ENCODE measurements at places on chromosomes 16 and 17.

DNA sequence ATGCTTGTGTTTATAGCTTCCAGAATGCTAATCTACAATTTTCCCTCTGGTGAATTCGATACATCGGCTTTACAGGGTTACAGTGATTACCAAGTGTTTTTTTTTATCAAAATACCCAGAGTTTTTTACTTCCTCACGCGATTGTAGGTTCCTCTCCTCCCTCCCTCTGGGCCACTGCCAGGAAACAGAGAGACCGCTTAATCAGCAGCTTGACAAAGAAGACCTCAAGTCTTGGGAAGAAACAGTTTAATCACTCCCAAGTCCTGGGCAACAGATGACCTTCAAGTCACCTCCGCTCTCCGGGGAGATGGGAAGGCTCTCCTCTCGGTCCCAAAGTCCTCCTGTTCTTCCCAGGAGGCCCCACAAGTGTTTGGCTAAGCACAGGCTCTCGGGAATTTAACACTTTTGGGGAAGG, 23.5 kb downstream of the SMTNL2 start:
- DNase-seq: no peak

GRCh38 chr17:33366960-33367359, 73.9 kb upstream of the ASIC2 start:
- no peak for DNase-seq

DNA sequence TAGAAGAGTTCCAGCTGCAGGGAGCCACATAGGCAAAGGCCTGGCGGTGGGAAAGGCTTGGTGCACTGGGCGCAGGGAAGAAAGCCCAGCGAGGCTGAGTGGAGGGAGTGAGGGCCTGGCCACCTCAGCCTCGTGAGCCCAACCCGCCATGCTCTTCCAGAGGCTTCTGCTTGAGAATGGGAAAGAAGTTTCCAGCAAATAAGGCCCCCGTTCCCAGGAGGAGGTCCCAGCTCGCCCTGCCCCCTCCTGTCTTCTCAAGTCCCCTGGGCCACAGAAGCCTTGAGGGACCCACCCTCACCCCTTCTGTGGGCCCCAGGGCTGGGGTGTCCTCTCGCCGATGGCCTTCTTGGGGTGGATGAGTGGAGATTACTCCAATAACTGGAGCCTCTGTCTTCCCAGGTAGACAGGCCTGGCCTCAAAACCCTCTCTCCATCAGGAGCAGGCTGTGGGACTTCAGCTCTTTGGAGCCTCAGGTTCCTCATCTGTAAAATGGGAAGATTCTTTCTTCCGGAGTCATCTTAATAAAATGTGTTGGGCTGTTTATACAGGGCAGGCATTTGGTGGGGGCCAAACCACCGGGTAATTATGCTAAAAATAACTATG, 933 bp upstream of the SNN start:
- no peak for DNase-seq

DNA sequence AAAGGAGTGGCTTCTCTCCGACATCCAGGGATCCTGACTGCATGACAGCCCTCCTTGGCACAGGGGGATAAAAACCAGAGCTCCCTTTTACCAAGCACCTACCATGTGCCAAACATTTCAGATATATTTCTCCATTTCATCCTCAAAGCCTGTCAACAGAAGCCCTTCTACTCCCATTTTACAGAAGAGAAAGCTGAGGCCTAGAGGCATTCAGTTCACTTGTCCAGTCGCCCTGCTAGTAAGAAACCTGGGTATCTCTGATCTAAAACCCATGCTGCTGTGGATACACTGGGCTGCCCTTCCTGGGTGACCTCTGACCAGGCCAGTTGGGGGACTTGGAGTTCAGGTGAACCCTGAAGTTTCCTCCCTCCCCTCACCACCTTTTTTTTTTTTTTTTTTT, 5.9 kb upstream of the FDXR start:
- no peak for DNase-seq

GRCh38 chr17:82023447-82024241, 539 bp downstream of the LRRC45 start:
- no peak for DNase-seq

- no peak for DNase-seq
Observed at GRCh38 chr16:89572073-89572484, 3.5 kb upstream of the CPNE7 start.

- DNase-seq: no peak
Observed at GRCh38 chr16:81283044-81283443, 31.7 kb upstream of the GAN start.

Measured in coronary artery (tissue), 2 donors.